Cardiac muscle cell (in vitro differentiated cells and primary cell): ENCODE measurements at places on chromosomes 5 and 9. TPM values are rescaled to one million over a fixed set of nuclear protein-coding genes. Genes with fewer than 3 reads are reported as not detected.

DNA sequence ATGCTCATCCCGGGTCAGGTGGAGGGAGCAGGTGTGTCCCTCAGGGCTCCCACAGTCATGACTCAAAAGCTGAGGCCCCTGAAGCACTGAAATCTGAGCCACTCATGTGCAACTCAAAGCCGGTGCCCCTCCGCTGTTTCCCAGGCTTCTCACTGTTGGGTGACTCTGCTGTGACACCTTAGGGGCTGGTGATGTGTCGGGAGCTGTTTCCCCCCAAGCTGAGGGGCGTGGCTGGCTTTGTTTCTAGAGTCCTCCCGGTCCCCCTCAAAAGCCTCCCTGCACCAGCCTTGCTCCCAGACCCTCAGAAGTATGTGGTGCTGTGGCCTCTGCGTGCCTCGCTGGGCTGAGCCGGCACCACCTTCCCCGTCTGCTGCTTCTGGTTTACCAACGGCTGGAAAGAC is 39.7 kb downstream of the PLPP7 start:
- no peak for DNase-seq

- DNase-seq: no peak
These were observed 685.1 kb downstream of the DTWD2 start for GRCh38 chr5:118303296-118303695.

GRCh38 chr5:8355981-8356380 is 487.0 kb downstream of the MTRR start:
- DNase-seq: no peak

Gene CETN3
- 25.4 and 49.2 TPM in 2 replicates for total RNA-seq

DNA sequence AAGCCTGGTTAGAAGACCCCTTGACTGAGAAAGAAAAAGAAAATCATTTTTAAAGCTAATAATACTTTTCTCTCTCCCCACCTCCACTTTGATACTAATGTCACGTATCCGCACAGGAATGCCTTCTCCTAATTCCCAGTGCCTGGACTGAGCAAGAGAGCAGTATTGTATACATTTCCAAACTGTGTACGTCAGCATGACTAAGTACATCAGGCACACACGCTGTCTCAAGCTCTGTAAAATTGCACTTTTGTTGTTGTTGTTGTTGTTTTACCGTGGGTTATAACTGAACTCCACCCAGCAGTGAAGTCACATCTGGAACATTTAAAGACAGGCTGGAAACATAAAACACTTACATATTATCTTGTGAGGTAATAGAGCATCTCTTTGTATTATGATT is 407.6 kb downstream of the DNAH5 start:
- no peak for DNase-seq

Gene MOB3B
- total RNA-seq: 0.56 and 0.74 TPM in 2 replicates

Gene CCNO
- 0.14 and 0.51 TPM in 2 replicates for total RNA-seq

DNA sequence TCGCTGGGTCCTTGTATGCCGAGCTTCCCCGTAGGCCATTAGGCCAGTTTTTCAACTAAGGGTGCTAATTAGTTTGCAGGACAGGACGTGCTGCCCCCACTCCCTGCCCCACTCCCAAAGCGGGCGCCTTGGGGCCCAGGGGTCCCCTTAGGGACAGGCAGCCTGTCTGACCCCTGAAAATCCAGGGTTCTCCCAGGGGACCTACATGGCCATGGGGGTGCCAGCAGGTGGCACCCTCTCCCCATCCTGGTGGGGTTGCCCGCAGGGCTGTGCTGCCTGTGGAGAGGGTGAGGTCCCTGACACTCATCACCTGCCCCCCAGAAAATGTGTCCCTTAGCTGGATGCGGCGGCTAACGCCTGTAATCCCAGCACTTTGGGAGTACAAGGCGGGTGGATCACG is 8.5 kb upstream of the CCDC187 start:
- peak; percentile 58 for DNase-seq

Gene CDO1
- total RNA-seq: 19.0 and 27.1 TPM in 2 replicates

GRCh38 chr5:23332650-23333251 is 174.7 kb upstream of the PRDM9 start:
- peak; percentile 21 for DNase-seq

DNA sequence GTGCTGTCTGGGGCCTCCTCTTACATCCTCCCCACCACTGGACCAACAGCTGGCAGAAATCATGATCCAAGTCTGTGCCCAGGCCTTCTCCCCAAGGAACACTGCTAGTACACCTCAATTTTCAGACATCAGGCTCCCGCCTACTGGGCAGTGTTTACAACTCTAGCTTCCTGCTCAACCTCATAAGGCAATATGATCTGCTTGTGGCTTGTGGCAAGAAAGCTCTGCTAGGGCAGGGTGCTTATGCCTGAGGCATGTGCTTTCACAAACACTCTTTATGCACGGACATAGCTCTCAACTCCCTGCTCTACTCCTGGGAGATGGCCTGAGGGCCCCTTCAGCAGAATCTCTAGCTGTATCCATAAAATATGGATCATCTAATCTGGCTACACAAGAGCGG is 32.5 kb downstream of the SH3TC2 start:
- no peak for DNase-seq

- DNase-seq: no peak
These were observed 67.7 kb downstream of the ABCA1 start for GRCh38 chr9:104860263-104860662.

DNA sequence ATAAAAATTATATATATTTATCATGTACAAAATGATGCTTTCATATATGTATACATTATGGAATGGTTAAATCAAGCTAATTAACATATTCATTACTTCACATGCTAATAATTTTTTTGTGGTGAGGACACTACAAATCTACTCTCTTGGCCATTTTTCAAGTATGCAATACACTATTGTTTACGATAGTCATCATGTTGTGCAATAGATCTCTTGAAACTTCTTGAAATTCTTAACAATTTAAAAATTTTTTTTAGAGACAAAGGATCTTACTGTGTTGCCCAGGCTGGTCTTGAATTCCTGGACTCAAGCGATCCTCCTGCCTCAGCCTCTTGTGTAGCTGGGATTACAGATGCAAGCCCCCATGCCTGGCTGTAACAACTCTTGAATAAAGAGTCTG is 45.2 kb upstream of the SHOC1 start:
- peak; percentile 74 for DNase-seq

DNA sequence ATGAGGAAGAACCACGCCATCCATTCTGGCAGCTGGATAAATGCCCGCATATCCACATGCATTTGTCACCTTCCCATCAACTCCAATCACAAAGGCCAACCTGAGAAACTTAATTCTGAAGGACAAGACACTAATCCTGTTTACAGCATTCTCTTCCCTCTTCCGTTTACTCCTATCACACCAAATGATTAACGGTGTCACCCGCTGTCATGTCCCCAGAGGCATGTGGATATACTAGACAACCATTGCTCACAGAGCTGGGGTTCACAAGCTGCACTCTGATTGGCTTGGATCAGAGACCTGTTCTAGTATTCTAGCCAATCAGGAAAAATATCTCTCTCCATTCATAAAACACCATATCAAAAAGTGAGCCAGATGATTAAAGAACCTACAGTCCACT is 3.6 kb downstream of the MACROH2A1 start:
- DNase-seq: no peak

Gene HMMR
- total RNA-seq: 7.8 and 46.5 TPM in 2 replicates

GRCh38 chr9:87389936-87390335 is 107.7 kb upstream of the DAPK1 start:
- no peak for DNase-seq

GRCh38 chr5:156755421-156756087 is 94.5 kb upstream of the PPP1R2B start:
- DNase-seq: no peak
